ENCODE measurements at places on chromosomes 7 and 10.

DNA sequence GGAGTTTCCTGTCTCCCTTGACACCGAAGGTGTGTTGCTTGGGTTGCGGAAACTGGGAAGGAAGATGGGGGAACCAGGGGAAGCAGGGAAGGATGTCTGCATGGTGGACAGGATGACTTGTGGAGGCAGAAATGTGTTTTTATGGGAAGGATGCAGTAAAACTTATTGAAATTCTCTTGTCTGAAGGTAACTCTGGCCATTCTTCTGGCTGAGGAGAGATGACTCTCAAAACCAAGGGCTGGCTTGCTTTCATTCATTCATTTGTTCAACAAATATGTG lies 1.5 kb downstream of the UBTD1 start:
- no peak for DNase-seq

GRCh38 chr10:43389867-43390266 lies 18.4 kb downstream of the FXYD4 start:
- DNase-seq = no peak

- DNase-seq = peak; percentile 47
Measured at GRCh38 chr7:102318482-102318971, 31.9 kb downstream of the SH2B2 start.

DNA sequence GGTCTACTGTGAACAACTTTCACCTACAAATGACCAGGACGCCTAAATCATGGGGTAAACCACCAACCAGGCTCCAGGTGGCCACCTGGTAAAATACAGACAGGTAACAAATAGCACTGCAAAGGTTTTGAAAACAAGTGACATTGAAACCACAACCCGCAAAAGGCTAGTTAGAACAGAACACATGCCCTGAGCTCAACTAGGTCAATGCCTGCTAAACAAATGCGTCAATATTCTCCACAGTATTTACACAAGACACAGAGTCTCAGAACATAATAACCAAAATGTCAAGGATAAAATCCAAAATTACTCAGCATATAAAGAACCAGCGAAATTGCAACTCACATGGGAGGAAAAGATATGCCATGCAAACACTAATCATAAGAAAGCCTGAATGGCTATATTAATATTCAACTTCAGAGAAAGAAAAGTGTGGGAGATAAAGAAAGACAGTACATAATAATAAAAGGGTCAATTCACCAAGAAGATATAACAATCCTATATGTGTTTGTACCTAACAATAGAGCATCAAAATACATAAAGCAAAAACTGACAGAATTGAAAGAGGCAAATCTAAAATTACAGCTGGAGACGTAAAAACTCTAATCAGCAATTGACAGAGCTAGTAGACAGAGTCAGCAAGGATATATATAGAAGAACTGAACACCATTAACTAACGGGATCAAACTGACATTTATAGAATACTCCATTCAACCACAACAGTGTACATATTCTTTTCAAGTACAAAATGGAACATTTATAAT lies 47.6 kb downstream of the SMURF1 start:
- DNase-seq = no peak

DNA sequence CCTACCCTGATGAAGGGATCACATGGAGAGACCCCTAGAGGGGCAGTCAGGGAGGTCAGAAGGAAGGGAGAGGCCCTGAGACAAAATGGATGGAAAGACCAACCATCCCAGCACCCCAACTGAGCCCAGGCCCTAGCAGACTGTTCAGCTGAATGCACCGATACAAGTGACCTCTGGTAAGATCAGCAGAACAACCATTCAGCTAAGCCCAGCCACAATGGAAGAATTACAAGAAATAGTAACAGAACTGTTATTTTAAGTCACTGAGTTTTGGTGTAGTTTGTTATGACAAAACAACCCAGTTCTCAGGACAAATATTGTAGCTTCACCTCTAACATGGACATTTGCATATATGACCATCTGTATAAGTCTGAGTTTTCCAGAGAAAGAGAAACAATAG lies 210.4 kb upstream of the SVIL start:
- DNase-seq = no peak

DNA sequence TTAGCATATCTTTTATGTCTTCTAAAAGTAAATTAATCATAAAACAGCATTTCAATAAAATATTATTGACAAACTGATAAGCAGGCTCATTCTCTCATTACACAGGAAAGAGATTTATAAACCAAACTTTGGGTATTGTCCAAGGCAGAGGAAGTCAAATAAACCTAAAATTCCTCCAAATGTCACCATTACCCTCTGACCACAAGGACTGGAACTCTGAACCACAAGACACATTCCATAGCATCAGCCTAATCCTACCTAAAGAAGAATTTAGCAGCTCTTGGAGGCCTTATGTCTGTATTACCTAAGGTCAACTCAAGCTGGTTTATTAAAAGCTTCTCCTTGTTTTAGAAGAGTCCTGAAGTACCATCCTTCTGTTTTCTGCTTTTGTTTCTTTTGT lies 82.4 kb upstream of the SLC13A1 start:
- no peak for DNase-seq

- DNase-seq = no peak
Measured at GRCh38 chr7:23685731-23686130, 5.7 kb downstream of the FAM221A start.

- no peak for DNase-seq
Measured at GRCh38 chr10:33117230-33117629, 159.2 kb upstream of the ITGB1 start.

DNA sequence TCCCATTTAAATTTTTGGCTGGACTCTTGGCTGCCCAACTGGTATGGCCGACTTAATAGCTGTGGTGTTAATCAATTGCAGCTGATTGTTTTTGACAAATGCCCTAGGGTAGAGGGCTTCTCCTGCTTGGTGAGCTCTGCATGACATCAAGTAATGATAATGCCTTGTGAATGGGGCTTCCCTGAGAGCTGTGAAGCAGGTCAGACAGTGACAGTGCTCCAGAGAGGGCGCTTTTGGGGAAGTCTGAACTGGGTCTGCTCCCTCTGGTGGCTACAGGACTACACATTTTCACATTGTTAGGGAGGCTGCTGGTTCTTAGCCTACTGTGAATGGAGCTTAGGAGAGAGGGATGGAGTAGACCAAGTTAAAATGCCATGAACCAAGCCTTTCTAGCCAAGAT lies 98.8 kb downstream of the SDK1 start:
- no peak for DNase-seq

DNA sequence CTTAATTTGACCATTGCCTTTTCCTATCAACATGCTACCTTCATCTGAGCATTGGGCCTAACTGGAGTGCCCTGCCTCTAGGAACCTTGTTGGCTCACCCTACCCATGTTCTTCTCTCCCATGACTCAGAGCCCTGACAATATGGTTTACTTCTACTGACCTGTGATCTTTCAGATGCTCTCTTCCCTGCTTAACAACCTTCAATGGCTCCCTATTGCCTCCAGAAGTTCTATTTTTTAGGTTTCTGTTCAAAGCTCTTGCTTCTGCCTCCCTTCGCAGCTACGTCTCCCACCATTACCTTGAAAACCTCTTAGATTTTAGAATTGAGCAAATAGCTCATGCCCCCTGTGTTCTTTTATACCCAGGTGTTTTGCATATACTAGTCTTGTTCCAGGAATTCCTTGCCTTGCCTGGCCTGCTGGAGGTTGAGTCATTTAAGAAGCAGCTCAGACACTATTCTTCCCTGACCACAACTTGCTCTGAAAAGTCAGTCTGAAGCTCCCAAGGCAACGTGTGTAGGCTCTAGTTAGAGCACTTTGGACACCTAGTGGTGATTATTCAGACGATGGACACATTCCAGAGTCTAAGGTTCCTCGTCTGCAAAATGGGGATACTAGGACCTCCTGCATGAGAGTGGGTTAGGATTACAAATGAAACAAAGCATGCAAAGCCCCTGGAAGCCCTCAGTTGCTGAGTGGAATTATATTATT lies 64.4 kb upstream of the EMX2 start:
- no peak for DNase-seq

DNA sequence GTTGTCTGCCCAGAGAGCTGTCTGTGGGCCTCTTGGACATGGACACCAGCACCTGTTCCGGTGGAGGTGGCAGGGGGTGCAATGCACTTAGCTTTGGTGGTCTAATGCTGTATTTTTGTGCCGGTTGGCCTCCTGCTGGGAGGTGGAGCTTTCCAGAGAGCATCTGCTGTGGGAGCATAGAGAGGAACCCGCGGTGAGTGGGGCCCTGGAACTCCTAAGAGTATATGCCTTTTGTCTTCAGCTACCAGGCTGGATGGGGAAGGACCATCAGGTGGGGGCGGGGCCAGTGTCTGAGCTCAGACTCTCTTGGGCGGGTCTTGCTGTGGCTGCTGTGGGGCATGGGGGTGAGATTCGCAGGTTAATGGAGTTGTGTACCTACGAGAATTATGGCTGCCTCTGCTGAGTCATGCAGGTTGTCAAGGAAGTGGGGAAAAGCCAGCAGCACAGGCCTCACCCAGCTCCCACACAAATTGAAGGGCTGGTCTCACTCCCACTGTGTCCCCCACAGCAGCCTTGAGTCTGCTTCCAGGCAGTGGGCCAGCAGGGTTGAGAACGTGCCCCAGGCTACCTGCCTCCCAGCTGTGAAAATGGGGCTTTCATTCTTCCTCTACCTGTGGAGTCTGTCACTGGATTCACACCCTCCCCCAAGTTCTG lies 29.0 kb downstream of the JAKMIP3 start:
- DNase-seq = no peak

- no peak for DNase-seq
Measured at GRCh38 chr7:29955799-29956486, 33.7 kb downstream of the SCRN1 start.

DNA sequence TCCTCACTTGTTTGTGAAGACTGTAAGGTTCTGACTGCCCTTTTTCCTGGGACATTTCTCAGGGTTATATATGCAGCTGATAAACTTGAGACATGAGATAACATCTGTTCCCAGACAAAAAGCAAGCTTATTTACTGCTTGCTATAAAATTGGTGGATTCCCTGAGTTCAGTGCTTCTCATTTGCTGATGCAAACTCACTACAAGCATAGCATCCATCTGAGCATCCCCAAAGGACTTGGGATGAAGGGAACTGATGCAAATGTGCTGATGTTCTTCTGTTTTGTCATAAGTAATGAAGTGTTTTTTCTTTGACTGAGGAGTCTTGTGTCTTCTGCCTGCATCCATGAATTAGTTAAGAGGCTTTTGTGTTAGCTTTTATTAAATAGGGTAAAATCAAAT lies 183.2 kb downstream of the ADK start:
- no peak for DNase-seq

DNA sequence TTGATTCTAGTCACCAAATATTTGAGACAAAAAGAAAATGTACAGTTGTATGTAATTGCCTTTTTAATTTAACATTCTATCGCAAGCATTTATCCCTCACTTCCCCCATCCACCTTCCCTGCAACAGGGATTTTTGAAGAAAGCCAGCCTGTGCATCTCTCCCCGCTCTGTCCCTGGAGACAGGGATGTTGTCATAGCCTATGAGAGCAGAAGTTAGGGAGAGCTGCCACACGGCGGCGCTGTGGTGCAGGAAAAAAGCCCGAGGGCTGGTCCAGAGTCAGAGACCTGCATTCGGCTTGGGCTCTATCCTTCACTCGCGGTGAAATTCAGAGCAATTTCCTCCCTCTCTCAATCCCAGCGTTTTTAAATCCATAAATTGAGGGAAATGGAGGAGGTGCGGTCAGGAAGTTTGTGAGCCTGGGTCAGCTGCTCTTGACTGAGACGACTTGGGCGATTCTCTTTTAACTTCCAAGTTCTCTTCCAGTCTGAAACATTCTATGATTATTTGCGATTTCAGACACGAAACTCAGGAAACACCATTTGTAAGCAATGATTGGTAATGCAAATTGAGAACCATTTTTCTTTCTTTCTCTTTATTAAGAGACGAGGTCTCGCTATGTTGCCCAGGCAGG lies 17.5 kb downstream of the HKDC1 start:
- peak; percentile 92 for DNase-seq

- no peak for DNase-seq
Measured at GRCh38 chr10:100333661-100334440, 3.8 kb upstream of the PKD2L1 start.

DNA sequence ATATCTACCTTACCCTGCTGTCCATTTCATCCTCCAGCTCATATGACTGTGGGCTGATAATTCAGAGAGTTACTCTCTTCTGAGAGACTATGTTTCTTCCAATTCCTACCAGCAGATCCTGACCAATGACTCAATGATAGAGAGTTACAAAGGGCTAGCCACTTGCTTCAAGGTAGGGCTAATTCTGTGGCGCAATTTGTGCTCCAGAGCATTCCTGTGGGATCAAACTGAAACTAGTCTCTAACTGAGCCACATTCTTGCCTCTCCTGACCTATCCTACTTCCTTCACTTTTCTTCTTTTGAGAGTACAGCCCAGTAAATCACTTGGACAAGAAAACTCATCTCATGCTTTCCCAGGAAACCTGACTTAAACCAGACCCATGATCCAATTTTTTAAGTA lies 17.9 kb upstream of the ASZ1 start:
- no peak for DNase-seq

DNA sequence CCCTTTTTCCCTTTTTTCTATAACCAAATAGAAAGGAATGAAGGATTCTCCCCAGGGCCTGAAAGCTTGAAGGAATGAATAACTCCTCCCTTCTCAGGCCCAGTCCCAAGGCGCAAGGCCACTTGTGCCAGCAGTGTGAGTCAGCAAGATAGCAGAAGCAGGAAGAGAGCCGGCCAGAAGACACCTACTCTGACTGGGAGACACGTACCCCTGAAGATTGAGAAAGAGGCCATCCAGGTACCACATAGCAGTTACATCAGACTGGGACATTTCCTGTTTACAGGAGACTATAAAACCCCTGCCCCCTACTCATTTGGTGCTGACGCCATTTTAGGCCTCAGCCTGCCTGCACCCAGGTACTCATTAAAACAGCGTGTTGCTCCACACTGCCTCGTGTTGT lies 65.5 kb downstream of the LRRC17 start:
- no peak for DNase-seq

DNA sequence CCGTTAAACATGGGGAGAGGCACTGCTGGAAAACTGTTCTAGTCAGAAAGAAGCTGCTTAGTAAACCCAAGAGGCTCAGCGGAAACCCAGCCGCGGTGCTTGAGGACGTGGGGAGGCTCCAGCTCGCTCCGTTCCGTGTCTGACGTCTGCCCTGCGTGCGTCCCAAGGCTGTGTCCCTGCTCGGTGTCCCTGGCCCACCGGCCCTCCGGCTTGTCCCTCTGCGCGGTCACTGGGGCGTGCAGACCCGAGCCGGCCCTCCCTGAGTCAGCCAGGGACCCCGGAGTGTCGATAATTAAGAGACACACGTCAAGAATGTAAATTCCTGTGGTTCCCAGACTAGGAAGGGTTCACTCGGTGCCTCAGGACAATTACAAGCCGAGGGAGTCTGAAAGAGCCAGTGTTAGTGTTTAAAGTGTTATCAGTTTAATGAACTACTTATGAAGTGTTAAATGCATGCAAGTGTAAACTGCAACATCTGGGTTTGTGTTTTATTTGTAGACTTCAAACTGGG lies 98.9 kb downstream of the WDR11 start:
- peak; percentile 3 for DNase-seq

All from activated naive CD4-positive, alpha-beta T cell treated with anti-CD3 and anti-CD28 coated beads, Interleukin-2, amount 50 U/mL, for 72 hours (primary cell).